ENCODE measurements at places on chromosomes 16 and 17. TPM values are rescaled to one million over a fixed set of nuclear protein-coding genes. Genes with fewer than 3 reads are reported as not detected.
A peak's percentile ranks its signal among the peaks of the same experiment; 100 is the strongest.

The MT1A gene
- total RNA-seq: not detected

The HOXB5 gene
- not detected for total RNA-seq

The EVPLL gene
- not detected for total RNA-seq

The TMC8 gene
- total RNA-seq: not detected

The ALDH3A1 gene
- 1.2 TPM for total RNA-seq

The NDRG4 gene
- 7.1 TPM for total RNA-seq

The SEC14L5 gene
- not detected for total RNA-seq

The CCL8 gene
- not detected for total RNA-seq

The SRR gene
- total RNA-seq: 24.2 TPM

The ITGAE gene
- 23.3 TPM for total RNA-seq

DNA sequence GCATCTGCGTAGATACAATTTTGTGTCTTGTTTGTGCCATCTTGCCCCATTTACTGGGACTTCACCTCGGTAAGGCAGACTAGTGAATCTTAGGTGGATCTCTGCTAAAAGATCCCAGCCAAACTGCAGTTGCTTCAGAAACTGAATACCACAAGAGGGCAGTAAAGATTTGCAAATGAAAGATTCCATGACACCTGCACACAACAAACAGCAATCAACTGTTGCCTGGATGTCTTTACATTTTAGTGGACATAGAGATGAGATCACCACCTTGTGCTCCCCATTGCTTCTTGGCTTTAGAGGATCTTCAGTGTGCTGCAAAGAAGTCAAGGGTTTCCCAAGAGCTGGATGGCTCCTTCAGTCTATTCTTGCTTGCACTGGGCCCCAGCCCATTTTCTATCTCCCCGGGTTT lies 119.2 kb upstream of the CACNG5 start:
- no peak overlapping the region for H3K27ac ChIP-seq
- no peaks in the 10 kb centered on the region for H3K4me1 ChIP-seq
- H3K4me3 ChIP-seq: no peak overlapping the region
- no peaks in the 10 kb centered on the region for H3K36me3 ChIP-seq

GRCh38 chr16:13438064-13438463 lies 481.9 kb upstream of the ERCC4 start:
- no peak overlapping the region for H3K4me3 ChIP-seq
- no peaks in the 10 kb centered on the region for H3K4me1 ChIP-seq
- H3K27me3 ChIP-seq: no peaks in the 10 kb centered on the region
- no peaks in the 10 kb centered on the region for H3K36me3 ChIP-seq
- no peak overlapping the region for H3K27ac ChIP-seq

- no peak overlapping the region for H3K27ac ChIP-seq
- no peak for DNase-seq
- H3K4me1 ChIP-seq: no peaks in the 10 kb centered on the region
These were observed 28.8 kb downstream of the TMEM114 start for GRCh38 chr16:8561496-8561895.

DNA sequence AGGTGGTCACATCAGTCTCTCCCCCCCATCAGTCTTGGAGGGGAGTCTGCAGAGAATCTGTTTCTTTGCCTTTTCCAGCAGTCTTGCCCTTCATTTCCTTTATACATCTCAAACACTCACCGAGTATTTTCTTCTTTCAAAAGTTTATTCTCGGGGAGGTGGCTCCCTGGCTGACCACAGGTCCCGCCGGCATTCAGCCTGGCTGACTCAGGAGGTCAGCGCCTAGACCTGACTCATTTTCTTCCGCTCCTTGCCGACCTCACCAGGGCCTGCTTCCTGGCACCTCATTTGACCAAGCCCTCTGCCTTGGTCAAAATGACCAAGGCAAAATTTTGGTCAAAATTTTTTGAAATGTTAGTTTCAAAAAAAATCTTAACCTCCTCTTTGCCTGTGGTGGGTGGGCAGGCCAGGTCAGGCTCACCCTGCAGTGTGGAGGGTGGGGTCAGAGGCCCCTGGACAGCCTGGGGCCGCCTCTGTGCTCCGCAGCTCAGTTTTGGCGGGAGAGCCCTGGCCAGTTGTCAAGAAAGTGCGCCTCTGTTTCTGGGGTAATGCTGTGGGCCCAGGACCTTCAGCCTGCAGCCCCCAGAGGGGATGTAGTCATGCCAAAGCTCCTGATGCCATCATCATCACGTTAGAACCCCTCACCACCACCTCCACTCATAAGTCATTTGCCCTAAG lies 165.6 kb downstream of the SPECC1 start:
- DNase-seq: peak; percentile 55
- H3K27ac ChIP-seq: no peak overlapping the region
- H3K27me3 ChIP-seq: peaks cover 7% of the 10 kb centered on the region
- no peaks in the 10 kb centered on the region for H3K36me3 ChIP-seq

DNA sequence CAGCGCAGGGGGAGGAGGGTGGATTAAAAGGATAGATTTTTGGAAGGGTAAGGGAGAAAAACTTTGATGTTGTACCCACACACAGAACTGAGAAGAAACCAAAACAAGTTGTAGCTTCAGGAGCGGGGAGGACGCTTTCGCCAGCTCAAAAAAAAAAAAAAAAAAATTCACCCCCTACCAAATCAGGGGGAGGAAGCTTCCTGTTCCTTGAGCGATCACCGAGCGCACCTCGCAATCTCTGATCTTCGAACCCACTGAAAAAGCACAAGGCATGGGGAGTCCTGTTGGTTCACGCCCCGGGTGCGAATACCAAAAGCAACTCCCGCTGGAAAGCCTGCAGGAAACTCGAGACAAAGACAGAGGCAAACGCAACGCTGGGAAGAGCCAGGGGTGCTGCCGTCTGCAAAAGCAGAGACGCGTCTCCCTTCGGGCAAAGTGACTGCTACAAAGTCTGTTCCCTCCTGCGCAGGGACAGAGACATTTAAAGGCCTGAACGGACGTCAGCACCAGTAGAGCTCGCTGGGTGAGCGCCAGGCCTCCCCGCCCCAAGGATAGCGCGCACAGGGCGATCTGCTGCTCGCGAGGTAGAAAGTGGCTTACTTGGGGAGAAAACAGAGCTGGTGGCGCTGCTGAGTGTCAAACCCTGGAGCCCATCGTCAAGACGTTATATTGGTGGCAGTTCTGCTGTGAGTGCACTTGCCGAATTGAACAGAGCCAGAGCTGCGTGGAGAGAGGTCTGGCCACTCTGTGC lies 190.4 kb downstream of the USP22 start:
- 0 out of 2 replicates have a peak overlapping the region, but pooled peaks have one; percentile 18 for H3K4me3 ChIP-seq
- H3K27me3 ChIP-seq: peaks cover 5% of the 10 kb centered on the region
- H3K4me1 ChIP-seq: no peaks in the 10 kb centered on the region

DNA sequence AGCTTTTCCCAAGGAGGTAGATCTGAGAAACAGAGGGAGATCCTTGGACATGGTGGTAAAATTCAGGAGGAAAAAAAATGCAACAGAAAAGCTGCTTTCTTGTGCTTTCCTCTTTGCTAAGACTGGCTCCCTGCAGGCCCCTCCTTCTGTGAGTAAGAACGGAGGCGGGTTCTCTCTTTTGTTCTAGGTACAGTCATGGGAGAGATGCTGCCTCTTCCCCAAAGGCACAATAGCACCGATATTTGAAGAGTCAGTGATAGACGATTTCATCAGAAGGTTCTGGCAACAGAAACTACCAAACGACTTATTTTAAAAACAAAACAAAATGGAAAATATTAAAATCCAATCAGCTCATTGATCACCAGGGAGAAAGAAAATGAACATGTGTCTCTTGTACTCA lies 32.6 kb upstream of the KIFC3 start:
- peak; percentile 70 for DNase-seq
- H3K27me3 ChIP-seq: no peaks in the 10 kb centered on the region
- peaks cover 15% of the 10 kb centered on the region for H3K4me1 ChIP-seq
- peak overlapping the region; percentile 42 for H3K27ac ChIP-seq
- H3K36me3 ChIP-seq: no peaks in the 10 kb centered on the region
- H3K4me3 ChIP-seq: no peak overlapping the region

- no peak overlapping the region for H3K27ac ChIP-seq
- no peaks in the 10 kb centered on the region for H3K4me1 ChIP-seq
- H3K27me3 ChIP-seq: no peaks in the 10 kb centered on the region
- H3K36me3 ChIP-seq: peaks cover 38% of the 10 kb centered on the region
These were observed 8.1 kb downstream of the NQO1 start for GRCh38 chr16:69718111-69718764.

DNA sequence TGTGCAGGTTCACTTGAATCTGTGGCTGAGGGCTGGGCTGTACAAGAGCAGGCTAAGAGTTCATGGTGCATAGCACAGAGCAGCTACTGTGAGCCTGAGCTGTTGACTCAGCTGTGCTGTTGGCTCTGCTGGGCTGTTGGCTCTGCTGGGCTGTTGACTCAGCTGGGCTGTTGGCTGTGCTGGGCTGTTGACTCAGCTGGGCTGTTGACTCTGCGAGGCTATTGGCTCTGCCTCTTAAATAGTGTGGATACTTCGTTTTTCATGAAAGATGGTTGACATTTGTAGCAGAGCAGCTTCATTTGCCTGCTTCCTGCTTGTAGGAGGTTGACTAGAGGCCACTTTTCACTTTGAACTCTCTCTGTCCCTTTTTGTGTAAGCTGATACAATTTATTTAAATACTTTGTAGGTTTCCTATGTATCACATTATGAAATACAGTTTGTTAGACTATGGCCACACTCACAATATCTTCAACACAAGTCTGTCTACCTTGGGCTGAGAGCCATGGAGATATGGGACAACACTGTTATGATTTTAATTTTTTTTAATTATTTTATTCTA lies 40.3 kb upstream of the CCNF start:
- H3K36me3 ChIP-seq: no peaks in the 10 kb centered on the region
- no peak overlapping the region for H3K27ac ChIP-seq
- DNase-seq: peak; percentile 73
- H3K27me3 ChIP-seq: peaks cover 2% of the 10 kb centered on the region
- H3K4me3 ChIP-seq: no peak overlapping the region
- H3K4me1 ChIP-seq: no peaks in the 10 kb centered on the region

- H3K4me3 ChIP-seq: no peak overlapping the region
- no peaks in the 10 kb centered on the region for H3K36me3 ChIP-seq
- H3K4me1 ChIP-seq: no peaks in the 10 kb centered on the region
These were observed 28.6 kb downstream of the WSCD1 start for GRCh38 chr17:6098823-6099180.

Data from GM23248 (cell line).